Uterus (tissue), 4 donors: ENCODE measurements at places on chromosomes 11 and 22. TPM values are rescaled to one million over a fixed set of nuclear protein-coding genes. Genes with fewer than 3 reads are reported as not detected.

Gene C11orf42
- total RNA-seq, result not detected

Gene ZNF202
- total RNA-seq, result 17.5 TPM

Gene IL17REL
- total RNA-seq, result not detected

Gene OR4C13
- not detected for total RNA-seq

Gene FIBIN
- 7.4 TPM for total RNA-seq

DNA sequence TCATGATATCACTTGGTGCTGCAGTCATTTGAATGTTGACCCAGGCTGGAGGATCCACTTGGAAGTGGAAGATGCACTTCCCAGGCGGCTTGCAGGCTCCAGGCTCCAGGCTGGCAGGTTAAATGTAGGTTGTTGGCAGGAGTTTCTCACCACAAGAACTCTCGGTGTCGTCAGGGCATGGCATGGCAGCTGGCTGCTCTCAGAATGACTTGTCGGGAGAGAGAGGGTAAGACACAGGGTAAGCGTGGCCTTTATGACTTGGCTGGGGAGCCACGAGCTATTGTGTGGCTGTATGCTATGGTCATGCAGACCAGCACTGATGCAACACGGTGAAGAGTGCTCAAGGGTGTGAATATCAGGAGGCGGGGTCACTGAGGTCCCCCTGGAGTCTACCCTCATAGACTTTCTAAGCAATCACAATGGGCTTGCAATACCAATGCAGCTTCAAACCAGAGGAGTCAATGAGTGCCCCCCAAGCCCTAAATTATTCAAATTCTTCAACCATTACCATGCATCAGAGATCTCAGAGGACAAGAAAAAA, 1027.7 kb downstream of the OPCML start:
- H3K27ac ChIP-seq, result no peak overlapping the region
- no peak overlapping the region for H3K4me3 ChIP-seq
- H3K36me3 ChIP-seq, result no peaks in the 10 kb centered on the region
- H3K4me1 ChIP-seq, result no peaks in the 10 kb centered on the region
- H3K27me3 ChIP-seq, result no peaks in the 10 kb centered on the region

DNA sequence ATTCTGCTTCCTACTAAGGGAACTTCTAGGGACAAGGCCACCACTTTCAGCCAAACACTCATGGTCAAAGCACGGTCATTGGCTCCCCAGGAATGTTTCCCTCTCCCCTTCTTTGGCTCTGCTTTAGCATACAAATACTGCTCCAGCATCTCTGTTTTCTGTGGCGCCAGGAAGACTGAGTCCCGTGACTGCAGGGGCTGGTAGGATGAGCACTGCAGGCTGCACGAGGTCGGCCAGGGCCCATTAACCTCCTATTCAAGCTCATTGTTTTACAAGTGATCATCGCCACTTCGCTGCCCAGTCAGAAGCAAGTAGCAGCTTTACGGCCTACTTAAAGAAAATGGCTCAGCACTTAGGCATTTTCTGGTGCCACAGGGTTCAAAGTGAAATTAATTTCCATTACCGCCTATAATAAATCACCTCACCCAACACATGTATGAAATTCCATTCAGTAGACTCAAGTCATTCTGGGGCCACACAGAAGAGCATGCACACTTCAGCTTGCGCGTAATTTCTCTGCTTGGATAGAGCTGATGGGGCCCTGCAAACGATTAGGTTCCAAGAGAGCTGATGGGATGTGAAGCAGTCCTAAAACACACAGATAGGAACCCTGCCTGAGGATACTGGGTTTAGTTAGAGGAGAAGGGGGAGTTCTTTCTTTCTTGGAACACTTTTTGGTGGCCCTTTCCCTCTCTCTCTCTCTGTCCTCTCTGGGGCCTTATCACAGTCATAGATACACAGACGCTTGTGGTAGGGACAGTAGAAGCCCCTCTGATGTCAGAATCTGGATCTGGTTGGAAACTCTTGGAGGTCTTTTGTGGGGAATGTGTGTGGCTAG, 173.7 kb downstream of the KIF18A start:
- H3K4me3 ChIP-seq, result no peak overlapping the region
- no peaks in the 10 kb centered on the region for H3K36me3 ChIP-seq
- no peaks in the 10 kb centered on the region for H3K27me3 ChIP-seq

- DNase-seq, result peak; percentile 41
- peak overlapping the region; percentile 22 for H3K4me3 ChIP-seq
- H3K27ac ChIP-seq, result peak overlapping the region; percentile 68
- no peaks in the 10 kb centered on the region for H3K36me3 ChIP-seq
- H3K4me1 ChIP-seq, result peaks cover 26% of the 10 kb centered on the region
- H3K27me3 ChIP-seq, result no peaks in the 10 kb centered on the region
Observed at GRCh38 chr11:65112546-65113360, 1.1 kb downstream of the TM7SF2 start.

DNA sequence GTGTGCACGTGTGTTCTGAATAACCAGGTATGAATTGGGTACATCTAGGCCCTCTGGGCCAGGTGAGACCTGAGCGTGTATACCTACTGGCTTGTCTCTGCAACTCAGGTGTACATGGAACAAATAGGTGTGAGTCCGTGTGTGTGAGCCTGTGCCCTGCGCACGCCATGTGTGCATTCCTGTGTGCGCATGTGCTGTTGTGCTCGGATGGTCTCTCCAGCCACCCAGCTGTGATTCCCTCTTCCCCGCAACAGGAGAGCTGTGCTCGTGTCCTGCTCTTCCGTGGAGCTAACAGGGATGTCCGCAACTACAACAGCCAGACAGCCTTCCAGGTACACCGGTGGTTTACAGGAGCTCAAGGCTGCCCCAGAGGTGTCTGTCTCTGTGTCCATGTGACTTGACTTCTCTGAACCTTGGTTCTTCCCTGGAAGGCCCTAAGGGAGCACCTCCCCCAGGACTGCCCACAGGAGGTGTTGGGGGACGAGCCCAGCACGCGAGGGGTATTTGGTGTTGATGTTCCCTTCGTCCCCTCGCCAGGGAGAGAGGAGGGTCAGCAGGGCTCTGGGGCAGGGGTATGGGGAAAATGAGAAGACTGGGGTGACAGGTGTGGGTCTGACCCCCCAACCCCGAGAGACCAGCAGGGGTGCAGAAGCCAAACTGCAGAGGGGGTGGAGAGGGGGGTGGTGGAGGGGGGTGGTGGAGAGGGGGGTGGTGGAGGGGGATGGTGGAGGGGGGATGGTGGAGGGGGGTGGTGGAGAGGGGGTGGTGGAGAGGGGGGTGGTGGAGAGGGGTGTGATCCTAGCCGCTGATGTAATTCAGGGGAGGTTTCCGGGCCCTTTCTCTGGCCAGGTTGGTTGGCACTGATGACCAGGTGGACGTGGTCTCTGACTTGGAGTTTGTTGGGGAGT, 10.7 kb downstream of the SHANK3 start:
- no peak overlapping the region for H3K27ac ChIP-seq
- DNase-seq, result no peak
- no peaks in the 10 kb centered on the region for H3K4me1 ChIP-seq
- no peaks in the 10 kb centered on the region for H3K36me3 ChIP-seq
- H3K27me3 ChIP-seq, result no peaks in the 10 kb centered on the region
- H3K4me3 ChIP-seq, result no peak overlapping the region

DNA sequence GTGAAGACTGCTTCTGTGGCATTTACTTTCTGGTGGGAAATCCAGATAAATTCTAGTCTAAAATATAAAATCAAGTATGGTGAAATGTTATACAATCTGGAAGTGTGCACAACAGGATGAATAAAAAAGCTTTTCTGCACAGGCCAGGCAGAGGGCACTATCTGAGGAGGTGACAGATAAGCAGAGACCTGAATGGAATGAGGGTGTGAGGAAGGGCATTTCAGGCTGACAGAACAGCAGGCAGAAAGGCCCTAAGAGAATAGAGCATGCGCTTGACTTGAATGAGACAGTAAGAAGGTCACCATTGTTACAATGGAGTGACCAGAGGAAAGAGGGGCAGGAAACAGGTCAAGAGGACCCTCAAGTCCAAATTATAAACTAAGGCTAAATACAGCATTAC, 33.6 kb upstream of the FNBP4 start:
- H3K4me3 ChIP-seq, result no peak overlapping the region
- H3K27ac ChIP-seq, result no peak overlapping the region
- no peaks in the 10 kb centered on the region for H3K36me3 ChIP-seq

- H3K4me1 ChIP-seq, result no peaks in the 10 kb centered on the region
- no peak overlapping the region for H3K4me3 ChIP-seq
- DNase-seq, result no peak
- no peaks in the 10 kb centered on the region for H3K36me3 ChIP-seq
- no peaks in the 10 kb centered on the region for H3K27me3 ChIP-seq
Observed at GRCh38 chr11:41970681-41971080, 511.2 kb upstream of the LRRC4C start.

GRCh38 chr22:30250661-30251267, 4.2 kb upstream of the LIF start:
- DNase-seq, result no peak
- H3K27me3 ChIP-seq, result no peaks in the 10 kb centered on the region
- H3K27ac ChIP-seq, result no peak overlapping the region
- no peaks in the 10 kb centered on the region for H3K36me3 ChIP-seq
- no peak overlapping the region for H3K4me3 ChIP-seq

- no peaks in the 10 kb centered on the region for H3K4me1 ChIP-seq
- no peak overlapping the region for H3K4me3 ChIP-seq
- no peaks in the 10 kb centered on the region for H3K27me3 ChIP-seq
- DNase-seq, result no peak
Observed at GRCh38 chr11:131579932-131580387, 209.5 kb downstream of the NTM start.

DNA sequence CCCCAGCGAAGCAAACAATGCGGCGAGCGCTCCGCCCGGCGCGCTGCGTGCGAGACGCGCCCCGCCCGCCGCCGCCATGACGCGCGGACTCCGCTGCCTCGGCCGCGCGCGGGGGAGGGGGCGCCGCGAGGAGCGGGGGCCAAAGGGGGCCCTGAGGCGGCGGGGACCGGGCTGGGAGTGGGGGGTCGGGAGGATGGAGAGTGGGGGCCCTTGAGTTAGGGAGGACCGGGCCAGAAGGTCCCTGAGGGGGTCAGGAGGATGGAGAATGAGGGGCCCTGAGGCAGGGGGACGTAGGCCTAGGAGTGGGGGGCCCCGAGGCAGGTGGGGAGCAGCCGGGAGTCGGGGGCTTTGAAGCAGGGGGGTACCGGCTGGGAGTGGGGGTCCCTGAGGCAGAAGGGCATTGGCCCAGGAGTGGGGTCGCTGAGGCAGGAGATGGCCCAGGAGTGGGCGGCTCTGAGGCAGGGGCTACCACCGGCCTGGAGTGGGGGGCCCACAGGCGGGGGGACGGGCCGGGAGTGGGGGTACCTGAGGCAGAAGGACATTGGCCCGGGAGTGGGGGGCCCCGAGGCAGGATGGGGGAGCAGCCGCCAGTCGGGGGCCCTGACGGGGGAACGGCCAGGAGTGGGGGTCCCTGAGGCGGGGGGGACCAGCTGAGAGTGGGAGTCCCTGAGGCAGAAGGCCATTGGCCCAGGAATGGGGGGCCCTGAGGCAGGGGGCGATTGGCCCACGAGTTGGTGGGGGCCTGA, at the start of gene BRD1:
TSS of gene BRD1 (minus strand) at position 21 of the 746 bp plus-strand sequence. CDS start 3,556 bp downstream, outside the sequence.
- DNase-seq, result peak; percentile 56
- no peaks in the 10 kb centered on the region for H3K27me3 ChIP-seq
- H3K36me3 ChIP-seq, result no peaks in the 10 kb centered on the region
